Fibroblast of skin of scalp (primary cell): ENCODE measurements at places on chromosomes 2 and 18.
A peak's percentile ranks its signal among the peaks of the same experiment; 100 is the strongest.

DNA sequence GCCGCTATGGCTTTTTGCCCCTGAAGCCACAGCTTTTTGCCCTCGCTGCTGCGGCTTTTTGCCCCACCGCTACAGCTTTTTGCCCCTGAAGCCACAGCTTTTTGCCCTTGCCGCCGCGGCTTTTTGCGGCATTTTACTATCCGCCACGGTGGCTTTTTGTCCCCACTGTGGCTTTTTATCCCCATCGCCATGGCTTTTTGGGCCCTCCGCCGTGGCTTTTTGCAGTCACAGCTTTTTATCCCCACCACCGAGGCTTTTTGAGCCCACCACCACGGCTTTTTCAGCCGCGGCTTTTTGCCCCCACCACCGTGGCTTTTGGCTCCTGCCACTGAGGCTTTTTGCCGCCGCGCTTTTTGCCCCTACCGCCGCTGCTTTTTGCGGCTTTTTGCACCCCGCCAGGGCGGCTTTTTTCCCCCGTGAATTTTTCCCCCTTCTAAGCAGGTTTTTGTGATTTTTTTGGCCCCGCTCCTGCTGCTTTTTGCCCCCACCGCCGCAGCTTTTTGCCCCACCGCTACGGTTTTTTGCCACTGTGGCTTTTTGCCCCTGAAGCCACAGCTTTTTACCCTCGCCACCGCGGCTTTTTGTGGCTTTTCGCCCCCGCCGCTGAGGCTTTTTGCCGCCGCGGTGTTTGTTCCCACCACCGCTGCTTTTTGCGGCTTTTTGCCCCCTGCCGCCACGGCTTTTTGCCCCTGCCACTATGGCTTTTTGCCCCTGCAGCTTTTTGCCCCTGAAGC is 2797.2 kb upstream of the TEKT4 start:
- DNase-seq = no peak

GRCh38 chr2:71606244-71606643 is 152.9 kb downstream of the DYSF start:
- DNase-seq = no peak

- no peak for DNase-seq
These were observed 48.8 kb downstream of the ASAP2 start for GRCh38 chr2:9255416-9255815.

DNA sequence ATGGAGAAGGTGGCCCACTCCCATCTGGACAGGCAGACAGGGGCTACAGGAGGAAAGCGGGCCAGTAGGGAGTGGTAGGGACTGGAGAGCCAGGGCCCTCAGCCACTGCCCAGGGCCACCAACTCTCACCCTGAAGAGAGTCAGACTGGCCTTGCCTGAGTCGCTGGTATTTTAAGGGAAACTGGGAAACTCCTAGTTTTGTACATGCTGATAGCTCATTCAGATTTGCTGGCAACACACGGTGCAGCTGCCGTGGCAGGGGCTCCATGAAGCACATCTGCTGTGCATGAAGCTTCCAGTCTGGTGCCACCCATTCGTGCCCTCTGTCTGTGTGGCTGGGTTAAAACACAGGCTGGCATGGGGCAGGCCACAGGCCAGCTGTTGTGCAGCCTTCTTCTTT is 137.3 kb upstream of the GLI2 start:
- no peak for DNase-seq

GRCh38 chr2:46704041-46704440 is 211.6 kb downstream of the MCFD2 start:
- DNase-seq = no peak

DNA sequence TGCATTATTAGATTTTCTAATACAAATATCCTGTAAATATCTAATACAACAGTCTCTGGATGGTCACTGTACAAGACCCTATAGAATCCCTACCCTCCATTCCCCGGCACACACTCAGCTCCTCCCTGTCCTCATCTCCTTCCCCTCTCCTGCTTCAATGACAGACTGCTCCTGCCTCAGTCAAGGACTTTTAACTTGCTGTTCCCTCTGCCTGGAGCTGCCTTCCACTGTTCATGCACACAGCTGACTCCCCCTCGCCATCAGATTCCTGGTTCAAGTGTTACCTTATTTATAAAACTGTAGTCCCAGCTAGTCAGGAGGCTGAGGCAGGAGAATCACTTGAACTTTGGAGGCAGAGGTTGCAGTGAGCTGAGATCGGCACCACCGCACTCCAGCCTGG is 3.3 kb downstream of the CDK15 start:
- no peak for DNase-seq

DNA sequence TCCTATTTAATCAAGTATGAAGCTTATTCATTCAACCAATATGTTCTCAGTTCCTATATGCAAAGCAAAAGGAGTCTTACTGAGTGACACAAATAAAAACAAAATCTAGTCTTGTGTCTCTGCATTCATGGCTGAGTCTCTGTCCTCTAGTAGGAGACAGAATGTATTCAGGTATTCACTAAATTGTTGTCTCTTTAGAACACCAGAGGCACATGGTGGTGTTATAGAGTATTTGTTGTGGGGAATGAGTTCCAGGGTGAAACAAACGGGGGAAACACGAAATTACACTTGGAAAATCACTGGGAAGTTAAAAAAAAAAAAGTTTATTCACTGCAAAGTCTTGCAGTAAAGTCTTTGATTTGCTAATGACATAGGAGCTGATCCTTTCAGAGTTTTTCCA is 131.7 kb upstream of the FSHR start:
- DNase-seq = no peak

DNA sequence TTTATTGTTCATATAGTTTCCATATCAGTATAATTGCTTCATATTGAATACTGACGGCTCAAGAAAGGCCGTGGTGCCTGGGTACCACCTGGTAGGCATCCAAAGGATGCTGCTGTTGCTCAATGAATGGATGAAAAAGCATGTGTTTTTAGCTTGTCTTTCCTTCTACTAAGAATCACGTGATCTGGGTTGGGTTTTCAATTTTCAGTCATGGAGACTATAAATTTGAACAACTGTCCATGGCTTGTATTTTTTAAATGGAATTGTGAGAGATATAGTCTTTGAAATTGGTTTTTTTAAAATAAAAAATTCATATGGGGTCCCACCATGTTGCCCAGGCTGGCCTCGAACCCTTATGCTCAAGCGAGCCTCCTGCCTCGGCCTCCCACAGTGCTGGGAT is 25.3 kb downstream of the EMILIN2 start:
- no peak for DNase-seq

DNA sequence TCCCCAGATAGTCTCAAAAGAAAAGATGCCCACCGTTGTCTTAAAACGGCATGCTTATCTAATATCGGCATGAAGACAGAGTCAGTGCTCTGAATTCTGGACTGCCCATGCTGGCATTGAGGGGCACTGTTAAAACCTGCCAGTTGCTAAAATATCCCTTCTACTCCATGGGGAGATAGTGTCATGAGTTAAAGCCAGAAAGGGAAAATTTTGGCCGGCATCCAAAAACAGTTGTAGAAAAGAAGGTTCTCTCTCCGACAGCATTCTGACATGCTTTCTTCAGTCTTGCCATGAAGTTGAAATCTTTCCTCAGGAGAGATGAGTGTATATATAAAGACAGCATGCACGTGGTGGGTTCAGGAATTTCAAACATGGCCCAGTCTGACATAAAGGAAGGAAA is 401.3 kb upstream of the PIK3C3 start:
- peak; percentile 5 for DNase-seq

- no peak for DNase-seq
These were observed 18.5 kb upstream of the FHOD3 start for GRCh38 chr18:36279001-36279400.

GRCh38 chr2:535222-535621 is 142.0 kb downstream of the TMEM18 start:
- DNase-seq = no peak

- DNase-seq = peak; percentile 100
These were observed 122.7 kb downstream of the COL6A3 start for GRCh38 chr2:237291138-237291792.

GRCh38 chr18:37253394-37254235 is 312.0 kb downstream of the CELF4 start:
- DNase-seq = peak; percentile 9

GRCh38 chr18:42341423-42341822 is 386.4 kb downstream of the PIK3C3 start:
- no peak for DNase-seq
